Esophagus squamous epithelium (tissue), 5 donors: ENCODE measurements at places on chromosomes 11 and 22. TPM values are rescaled to one million over a fixed set of nuclear protein-coding genes. Genes with fewer than 3 reads are reported as not detected.

The MYEOV gene
- 24.6 TPM for total RNA-seq

The LSP1 gene
- total RNA-seq = 75.9 TPM

The POU2AF3 gene
- 2.5 TPM for total RNA-seq

The OR5P2 gene
- total RNA-seq = not detected

The CSNK2A3 gene
- total RNA-seq = 1.9 TPM

The OR8G5 gene
- total RNA-seq = not detected

The GAL gene
- total RNA-seq = 2.2 TPM

The FAM118A gene
- 95.4 TPM for total RNA-seq

The C11orf52 gene
- total RNA-seq = 2.4 TPM

The SSH3 gene
- 69.8 TPM for total RNA-seq

The ADAMTS8 gene
- 1.1 TPM for total RNA-seq

The PRG3 gene
- total RNA-seq = not detected

The PDE2A gene
- total RNA-seq = 38.3 TPM

The LRFN4 gene
- 6.7 TPM for total RNA-seq

The TMPRSS4 gene
- 168 TPM for total RNA-seq

The NXPE1 gene
- total RNA-seq = not detected

The INS gene
- not detected for total RNA-seq

The SLC22A25 gene
- not detected for total RNA-seq

The ADM gene
- 52.8 TPM for total RNA-seq

The WT1 gene
- total RNA-seq = not detected

The MYO18B gene
- total RNA-seq = 0.22 TPM

The IL17RA gene
- total RNA-seq = 8.8 TPM

The CRYBB1 gene
- not detected for total RNA-seq

The SF3A1 gene
- total RNA-seq = 55.7 TPM

The CASP4 gene
- 104 TPM for total RNA-seq

The KRTAP5-10 gene
- total RNA-seq = not detected

The KRTAP5-9 gene
- total RNA-seq = not detected

The NAT10 gene
- total RNA-seq = 35.9 TPM

The SAA4 gene
- total RNA-seq = not detected

The LIF gene
- 0.09 TPM for total RNA-seq

The RIC3 gene
- total RNA-seq = 2.7 TPM

The ANO1 gene
- 12.7 TPM for total RNA-seq

The HBG1 gene
- total RNA-seq = not detected

The TBRG1 gene
- total RNA-seq = 15.4 TPM

The DDTL gene
- not detected for total RNA-seq

The MN1 gene
- total RNA-seq = 2.0 TPM

The MIAT gene
- 0.50 TPM for total RNA-seq

The CDC45 gene
- 14.2 TPM for total RNA-seq

The AIFM3 gene
- 1.3 TPM for total RNA-seq

The FERMT3 gene
- 16.9 TPM for total RNA-seq

The ANO5 gene
- total RNA-seq = 0.04 TPM
